ENCODE measurements at places on chromosomes 16 and 17.

GRCh38 chr16:71700831-71701230, 23.7 kb downstream of the PHLPP2 start:
- DNase-seq: no peak

DNA sequence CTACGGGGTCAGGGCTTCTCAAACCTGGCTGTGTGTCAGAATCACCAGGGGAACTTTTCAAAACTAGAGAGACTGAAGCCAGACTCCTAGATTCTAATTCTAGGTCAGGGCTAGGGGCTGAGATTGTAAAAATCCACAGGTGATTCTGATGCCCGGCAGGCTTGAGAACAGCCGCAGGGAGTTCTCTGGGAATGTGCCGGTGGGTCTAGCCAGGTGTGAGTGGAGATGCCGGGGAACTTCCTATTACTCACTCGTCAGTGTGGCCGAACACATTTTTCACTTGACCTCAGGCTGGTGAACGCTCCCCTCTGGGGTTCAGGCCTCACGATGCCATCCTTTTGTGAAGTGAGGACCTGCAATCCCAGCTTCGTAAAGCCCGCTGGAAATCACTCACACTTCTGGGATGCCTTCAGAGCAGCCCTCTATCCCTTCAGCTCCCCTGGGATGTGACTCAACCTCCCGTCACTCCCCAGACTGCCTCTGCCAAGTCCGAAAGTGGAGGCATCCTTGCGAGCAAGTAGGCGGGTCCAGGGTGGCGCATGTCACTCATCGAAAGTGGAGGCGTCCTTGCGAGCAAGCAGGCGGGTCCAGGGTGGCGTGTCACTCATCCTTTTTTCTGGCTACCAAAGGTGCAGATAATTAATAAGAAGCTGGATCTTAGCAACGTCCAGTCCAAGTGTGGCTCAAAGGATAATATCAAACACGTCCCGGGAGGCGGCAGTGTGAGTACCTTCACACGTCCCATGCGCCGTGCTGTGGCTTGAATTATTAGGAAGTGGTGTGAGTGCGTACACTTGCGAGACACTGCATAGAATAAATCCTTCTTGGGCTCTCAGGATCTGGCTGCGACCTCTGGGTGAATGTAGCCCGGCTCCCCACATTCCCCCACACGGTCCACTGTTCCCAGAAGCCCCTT, 10.9 kb downstream of the STH start:
- no peak for DNase-seq

DNA sequence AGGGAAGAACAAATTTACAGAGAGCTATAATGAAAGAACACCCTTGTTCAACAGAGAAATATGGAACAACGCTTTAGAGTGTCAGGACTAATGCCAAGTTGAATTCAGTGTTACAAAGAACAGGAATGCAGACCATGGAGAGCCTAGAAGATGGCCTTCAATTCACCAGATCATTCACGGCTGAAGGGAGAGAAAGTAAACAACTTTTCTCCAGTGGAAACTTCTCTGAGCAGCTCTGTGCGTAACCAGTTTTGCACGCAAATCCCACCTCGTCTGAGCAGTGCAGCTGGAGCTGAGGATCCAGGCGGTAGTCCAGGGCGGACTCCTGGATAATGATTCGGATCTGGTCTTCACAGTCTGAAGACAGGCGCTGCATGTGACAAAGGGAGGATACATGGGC, 40.5 kb upstream of the CLEC18B start:
- DNase-seq: no peak

DNA sequence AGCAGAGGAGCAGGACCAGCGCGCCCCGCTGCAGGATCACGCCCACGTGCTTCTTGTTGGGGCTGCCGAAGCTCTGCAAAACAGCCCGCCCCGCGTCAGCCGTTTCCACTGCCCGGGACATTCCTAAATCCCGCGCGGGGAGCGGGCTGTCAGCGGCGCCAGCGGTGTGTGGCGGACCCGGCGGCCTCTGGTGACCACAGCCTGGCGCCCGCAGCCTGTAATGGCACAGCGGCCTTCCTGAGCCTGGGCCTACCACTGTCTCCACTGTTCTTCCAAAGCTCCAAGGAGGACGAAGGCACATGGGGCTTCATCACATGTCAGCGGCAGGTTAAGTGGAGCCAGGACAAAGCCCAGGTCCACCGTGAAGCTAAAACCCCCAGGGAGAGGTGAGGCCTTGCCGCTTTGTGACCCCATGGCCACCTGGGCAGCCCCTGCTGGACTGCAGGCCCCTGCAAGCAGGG, 2.5 kb downstream of the SLC47A2 start:
- DNase-seq: no peak

GRCh38 chr16:50744881-50745280, 3.0 kb downstream of the CYLD start:
- DNase-seq: no peak
